ENCODE measurements at places on chromosomes 7 and 10.

- no peak for DNase-seq
Observed at GRCh38 chr10:74039561-74040145, 41.7 kb downstream of the VCL start.

DNA sequence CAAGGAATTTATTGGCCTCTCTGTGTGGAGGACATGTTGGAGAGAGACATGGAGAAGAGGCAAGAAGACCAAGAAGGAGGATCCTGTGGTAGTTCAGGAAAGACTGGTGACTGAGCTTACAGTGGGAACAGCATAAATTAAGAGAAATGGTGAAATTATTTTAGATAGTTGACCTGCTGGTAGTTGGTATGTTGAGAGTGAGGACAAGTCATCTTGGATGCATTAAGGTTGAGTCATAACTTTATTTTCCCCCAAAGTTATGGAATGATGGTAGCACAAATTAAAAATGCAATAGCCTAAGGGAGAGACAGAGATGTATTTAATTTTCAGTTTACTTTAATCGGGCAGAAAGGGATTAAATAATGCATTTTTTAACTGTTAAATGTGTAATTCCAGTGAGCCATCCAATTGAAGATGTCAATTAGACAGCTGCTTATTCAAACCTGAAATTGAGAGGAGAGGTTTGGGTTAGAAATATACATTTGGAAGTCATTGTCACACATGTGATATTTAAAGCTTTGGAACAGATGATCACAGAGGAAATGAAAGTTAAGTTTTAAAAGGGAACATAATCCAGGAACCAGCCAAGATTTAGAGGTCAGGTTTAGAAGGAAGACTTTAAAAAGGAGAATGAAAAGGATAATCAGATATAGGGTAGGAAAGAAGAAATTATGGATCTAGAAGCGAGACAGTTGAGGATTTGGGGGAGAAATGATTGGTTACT lies 80.6 kb downstream of the DGKB start:
- DNase-seq, result no peak

DNA sequence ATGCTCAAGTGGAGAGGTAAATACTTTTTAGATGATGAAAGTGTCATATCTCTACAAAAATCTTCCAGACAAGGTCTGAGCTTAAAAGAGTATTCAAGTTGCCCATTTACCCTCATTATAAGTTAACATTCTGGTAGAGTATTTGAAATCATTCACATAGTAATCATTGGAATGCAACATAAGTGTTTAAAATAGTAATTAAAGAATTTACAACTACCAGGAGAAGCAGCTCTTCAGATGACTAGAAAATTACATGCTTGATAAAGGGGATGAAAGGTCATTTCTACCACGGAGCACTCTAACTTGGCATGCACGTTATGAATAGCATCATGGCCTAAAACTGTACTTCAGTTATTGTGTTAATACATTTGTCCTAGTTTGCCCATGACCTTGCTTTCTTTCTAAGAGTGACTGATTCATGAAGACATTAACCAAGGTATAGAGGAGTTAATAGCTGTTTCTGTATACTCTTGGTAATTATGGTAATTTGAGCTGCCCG lies 120.0 kb downstream of the SEMA3E start:
- no peak for DNase-seq

- DNase-seq, result no peak
Observed at GRCh38 chr7:29396563-29396962, 167.1 kb upstream of the PRR15 start.

GRCh38 chr7:142542105-142542504 lies 207.2 kb upstream of the PRSS1 start:
- no peak for DNase-seq

DNA sequence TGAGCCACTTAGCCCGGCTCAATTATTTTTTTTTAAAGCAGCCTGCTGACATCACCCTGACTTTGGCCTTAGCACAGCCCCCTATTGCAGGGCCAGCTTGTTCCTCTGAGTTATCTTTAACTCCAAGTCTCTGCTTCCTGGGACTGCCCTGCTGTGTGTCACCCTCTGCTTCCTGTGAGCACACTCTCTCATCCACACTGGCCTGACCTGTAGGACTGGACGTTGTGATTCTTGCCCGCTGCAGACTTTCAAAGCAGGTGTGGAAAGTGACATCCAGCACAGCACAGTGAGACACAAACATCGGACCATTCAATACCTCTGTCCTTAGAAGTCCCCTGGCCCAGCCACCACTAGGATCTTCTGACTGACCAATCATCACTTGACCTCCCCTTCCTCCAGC lies 26.4 kb upstream of the HSPA12A start:
- no peak for DNase-seq

DNA sequence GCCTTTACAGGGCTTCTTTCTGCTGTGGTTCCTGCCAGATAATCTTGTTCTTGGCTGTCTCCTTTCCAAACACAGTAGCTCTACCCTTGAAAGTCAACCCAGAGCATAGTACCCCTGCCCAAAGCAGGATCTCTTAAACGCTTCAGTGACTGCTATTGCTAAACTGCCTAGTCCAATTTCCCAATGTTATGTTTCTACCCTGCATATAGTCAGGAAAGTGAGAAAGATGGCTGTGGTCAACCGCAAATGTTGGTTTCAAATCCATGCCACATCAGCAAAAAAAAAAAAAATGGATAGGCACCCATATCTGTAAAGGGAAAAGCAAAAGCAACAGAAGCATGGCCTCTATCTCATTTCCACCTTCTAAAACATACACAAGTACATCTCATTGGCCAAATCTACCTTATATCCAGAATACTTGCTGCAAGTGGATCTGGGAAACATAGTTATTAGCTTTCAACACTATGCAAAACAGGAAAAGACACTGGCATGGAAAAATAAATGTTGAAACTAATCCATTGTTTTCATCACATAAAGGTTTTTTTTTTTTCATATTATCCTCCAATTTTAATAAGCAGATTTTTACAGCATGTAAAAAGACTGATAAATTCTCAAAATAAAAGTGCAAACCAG lies 59.8 kb downstream of the DNAJC1 start:
- no peak for DNase-seq

DNA sequence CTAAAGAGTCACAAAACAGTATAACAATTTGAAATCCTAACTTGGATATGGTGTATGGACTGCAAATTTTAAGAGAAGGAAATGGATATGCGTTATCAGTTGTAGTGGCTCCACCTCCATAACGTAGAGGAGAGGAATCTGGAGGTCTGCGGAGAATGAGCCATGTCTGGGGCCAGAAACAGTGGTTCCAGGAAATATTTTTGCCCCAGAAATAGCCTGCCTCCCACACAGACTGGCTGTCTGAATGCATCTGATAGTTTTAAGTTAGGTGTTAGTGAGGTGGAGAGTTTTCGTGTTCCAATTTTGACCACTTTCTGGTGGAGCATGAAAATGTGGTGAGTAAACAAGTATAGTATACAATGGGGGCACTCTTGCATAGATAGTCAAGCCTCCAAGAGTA lies 1.6 kb downstream of the PHTF2 start:
- no peak for DNase-seq

DNA sequence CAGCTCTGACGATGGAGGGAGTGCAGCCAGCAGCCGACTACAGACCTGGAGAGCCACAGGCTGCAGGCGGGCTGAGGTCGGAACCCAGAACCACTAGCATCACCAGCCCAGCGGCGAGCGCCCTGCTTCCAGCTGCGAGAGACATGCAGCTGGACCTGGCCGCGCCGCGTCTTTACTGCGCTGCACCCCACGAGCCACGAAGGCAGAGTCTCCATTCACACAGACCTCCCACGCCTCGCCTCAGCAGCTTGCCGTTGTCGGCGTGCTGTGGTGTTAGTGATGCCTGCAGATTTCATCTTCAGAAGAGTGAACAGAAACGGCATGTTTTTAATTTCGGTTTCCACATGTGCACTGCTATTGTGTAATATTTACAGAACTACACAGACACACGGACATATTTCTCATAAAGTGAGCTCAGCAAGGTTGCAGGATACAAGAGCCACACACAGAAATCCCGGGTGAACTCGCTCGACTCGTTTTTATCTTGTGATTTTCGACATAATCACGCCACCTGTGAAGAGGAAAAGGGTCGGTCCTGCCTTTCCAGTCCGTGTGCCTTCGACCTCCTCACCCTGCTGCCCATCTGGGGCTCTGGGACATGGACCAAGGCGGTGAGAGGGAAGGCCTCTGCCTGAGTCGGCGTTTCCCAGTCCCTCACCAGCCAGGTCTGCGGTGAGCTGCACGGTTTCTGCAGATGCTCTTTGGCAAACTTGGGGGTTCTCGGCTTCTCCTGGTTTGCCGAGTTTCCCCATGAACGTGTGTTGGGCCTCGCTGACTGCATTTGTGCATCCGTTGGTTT lies 252.2 kb downstream of the ELFN1 start:
- no peak for DNase-seq

DNA sequence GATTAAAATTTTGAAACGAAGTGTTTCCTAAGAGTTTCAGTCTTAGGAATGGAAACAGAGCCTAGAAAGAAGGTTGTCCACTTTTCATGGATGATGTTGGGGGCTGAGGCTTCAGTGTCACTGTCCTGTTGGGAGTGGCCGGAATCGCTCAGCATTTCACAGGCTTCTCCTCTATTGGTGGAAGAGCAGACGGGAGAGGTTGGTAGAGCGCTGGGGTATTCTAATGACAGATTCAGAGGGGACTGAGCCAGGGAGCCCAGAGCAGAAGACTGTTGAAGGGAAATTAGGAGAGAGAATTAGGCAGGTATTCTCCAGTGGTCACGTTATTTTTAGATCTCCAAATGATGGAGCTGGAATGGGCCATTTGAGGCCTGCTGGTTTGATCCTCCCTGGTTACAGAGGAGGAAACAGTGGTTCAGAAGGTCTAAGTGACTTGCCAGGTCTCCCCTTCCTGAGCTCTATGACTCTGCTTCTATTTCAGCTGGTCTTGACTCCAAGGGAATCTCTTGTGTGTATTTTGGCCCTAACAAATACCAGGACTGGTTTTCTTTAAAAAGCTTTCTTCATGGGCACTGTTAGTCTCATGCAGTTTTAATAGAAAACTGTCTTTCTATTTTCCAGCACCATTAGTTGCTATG lies 35.7 kb upstream of the EEPD1 start:
- DNase-seq, result no peak

- DNase-seq, result no peak
Observed at GRCh38 chr7:16399916-16400892, 21.1 kb downstream of the CRPPA start.

DNA sequence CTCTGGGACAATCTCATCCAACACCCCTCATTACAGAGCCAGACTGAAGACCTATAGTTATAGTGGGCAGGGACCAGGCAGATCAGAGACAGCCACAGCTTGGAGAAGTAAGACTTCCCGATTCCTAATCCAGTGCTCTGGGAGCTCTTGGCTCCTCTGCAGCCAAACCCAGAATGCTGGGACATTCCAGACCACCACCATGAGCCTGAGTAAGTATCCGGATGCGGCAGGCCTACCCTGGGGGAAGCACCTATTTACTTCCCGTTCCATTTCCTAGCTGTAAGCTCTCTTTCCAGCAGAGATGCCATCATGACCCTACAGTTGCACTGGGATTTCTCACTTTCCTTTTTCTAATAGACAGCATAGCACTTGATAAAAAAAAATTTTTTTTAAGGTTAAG lies 16.4 kb downstream of the HIP1 start:
- DNase-seq, result no peak

DNA sequence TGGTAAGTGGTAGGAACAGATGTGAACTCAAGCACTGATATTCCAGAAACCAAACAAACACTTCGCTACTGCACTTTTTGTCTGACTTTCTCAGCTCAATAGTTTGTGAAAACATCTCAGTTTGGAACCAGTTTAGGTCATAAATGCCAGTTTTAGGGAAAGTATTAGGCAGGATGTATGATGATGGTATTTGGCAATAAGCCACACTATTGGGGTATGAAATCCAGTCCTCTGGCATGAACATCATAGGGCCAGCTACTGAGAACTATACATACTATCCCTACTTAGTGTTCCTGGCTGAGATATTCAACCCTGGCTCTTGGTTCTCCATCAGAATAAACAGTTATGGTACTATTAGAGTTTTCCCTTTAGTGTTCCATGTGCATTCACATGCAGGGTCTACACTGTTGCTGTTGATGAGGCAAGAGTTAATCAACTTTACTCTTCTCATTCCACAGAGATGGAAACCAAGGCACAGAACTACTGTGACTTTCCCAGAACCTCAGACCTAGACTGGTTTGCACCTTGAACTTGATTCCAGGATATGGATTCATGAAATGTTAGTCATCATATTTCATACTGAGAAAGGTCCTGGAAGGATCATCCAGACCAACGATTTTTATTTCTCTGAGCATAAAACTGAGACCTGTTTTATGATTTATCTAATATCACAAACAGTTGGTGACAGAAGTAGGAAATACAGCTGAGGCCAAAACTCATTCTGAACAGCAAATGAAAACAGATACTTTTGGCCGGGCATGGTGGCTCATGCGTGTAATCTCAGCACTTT lies 20.0 kb upstream of the IFIT2 start:
- no peak for DNase-seq

DNA sequence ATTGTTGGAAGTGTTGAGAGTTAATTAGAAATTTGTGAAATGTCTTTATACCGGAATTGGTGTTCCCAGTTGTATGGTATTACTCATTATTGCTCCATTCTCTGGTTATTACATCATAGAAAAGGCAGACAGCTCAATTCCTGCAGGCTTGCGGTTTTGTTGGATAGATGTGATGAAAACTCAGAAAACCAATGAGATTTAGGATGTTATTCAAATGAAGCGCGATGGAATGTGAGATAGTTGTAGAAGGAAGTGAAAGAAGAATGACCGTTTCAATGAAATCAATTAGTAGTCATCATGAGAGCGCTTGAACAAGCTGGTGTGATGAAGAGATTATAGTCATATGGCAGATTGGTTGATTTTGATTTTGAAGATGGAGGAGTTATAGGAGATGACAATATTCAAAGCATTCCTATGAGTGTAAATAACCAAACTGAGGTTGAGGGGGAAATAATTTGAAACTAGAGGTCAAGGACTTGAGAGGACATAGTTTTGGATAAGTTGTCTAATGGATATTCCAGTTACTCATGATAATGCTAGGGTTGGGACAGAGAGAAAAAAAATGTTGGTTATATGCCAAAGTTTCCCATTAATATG lies 991.5 kb downstream of the NRG3 start:
- no peak for DNase-seq

- no peak for DNase-seq
Observed at GRCh38 chr7:80890426-80891258, 28.2 kb downstream of the SEMA3C start.

- DNase-seq, result no peak
Observed at GRCh38 chr10:35870665-35871310, 228.7 kb upstream of the FZD8 start.

DNA sequence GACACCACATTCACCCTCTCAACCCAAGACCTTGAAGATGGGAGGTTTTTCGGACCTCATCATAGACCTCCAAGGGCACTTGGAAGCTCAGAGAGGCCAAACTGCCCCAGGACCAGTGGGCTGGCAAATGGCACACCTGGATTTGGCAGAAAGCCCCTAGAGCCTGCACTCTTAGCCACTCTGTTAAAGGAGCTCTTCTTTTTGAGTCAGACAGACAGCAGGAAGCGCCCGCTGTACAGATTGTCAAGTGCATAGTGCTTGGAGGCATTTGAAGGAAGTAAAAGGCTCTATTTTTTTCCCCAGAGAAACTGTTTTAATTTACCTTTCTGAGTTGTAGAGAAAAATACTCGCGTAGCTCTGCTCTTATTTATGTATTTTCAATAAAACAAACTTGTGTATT lies 408.6 kb upstream of the GALNT17 start:
- DNase-seq, result no peak

Measured in NCI-H510A (cell line).